ENCODE measurements at places on chromosomes 4 and X.

DNA sequence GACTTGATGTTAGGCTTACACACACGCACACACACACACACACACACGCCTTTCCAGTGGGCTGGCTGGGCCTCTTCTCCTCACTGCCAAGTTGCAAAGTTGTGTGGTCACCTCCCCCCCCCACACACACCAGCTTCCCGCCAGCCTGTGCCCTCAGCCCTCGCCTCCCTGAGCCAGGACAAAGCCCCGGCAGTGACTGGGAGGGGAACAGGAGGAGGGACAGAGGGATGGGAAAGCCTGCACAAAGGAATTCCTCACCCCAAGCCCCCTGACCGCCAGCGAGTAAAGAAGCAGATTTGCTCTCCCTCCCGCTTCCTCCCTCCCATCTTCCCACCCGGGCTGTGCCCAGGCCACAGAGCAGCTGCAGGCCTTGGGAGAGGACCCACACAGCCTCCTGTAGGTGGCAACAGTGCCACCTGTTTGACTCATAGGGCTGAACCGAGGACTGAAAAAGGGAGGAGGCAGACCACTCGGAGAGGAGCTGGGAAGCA is at the start of gene GDPD2:
Gene GDPD2, plus strand, starts transcription at position 464 of the 491 bp plus-strand sequence. CDS start 1,671 bp downstream, outside the sequence.
- no peak for DNase-seq

DNA sequence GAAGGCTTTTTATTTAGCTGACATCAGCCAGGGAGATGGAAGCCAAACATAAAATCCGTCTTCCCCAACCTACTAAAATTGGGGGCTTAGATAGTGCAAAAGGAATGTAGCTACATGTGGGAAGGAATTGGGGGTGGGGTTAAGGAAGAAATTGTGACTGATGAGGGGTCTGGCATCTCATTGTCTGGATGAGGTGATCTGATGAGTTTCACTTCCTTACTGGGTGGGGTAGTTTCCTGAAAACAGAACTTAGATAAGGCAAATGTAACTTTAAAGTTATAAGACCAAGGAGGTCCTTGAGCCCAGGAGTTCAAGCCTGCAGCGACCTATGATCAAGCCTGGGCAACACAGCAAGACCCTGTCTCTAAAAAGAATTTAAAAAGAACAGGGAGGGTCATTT is 105.5 kb upstream of the NEIL3 start:
- no peak for DNase-seq

- no peak for DNase-seq
These were observed 254.6 kb downstream of the CHIC1 start for GRCh38 chrX:73817393-73818199.

DNA sequence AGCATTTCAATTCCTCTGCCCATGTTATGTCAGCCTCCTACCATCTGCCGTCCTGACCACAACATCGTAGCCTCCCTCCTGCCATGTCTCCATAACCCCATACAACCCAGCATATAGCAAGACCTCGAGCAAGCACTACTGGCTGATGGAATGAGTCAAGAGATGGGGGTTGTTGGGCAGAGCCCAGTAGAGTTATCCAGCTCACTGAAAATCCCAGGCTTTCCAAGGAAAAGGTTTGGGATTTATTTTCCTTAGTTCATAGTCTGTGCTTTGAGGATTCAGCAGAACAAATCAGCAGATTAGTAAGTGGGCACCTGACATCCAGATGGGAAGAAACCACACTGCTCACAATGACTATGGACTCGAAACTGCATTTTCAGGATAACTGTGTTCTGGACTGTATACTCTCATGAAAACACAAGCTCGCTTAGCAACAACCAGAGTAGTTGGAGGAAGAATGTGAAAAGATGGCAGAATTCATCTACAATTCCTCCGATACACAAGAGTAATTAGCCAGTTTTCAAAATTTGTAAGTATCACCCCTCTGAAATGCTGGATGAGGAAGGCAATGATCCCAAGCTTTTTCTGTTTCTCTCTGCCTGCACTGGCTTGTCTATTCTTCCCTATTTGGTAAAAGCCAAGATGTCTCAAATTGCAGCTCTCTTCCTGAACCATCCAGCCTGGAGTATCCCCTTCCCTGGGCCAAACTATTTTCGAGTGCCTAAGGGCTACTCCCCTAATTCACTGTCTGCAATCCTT is 186.2 kb upstream of the TBL1X start:
- DNase-seq: no peak

DNA sequence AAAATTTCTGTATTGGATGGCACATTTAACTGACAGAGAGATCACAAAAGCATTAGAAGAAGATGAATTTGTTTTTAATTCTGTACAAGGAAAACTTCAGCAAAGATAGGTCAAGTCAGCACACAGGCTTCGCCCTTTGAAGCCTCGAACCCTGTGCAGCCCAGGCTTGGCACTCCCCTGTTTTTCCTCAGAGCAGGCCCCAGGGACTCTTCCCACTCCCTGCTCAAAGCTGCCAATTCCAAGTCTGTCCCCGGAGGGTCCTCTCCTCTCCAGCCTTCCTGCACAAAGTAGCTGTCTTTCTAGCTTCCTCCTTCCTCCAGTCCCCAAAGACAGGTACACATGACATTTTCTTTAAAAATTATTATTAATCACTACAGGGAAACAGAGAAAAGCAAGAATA is 466.3 kb downstream of the PPARGC1A start:
- DNase-seq: no peak

GRCh38 chr4:56215141-56215783 is 172.0 kb downstream of the AASDH start:
- DNase-seq: no peak
